ENCODE measurements at places on chromosomes 16 and 17.

- no peak for DNase-seq
Observed at GRCh38 chr17:77145612-77146245, 5.0 kb downstream of the SEC14L1 start.

- no peak for DNase-seq
Observed at GRCh38 chr17:6627019-6627418, 13.5 kb downstream of the KIAA0753 start.

GRCh38 chr16:65666132-65666941, 544.5 kb upstream of the CDH11 start:
- DNase-seq, result no peak

DNA sequence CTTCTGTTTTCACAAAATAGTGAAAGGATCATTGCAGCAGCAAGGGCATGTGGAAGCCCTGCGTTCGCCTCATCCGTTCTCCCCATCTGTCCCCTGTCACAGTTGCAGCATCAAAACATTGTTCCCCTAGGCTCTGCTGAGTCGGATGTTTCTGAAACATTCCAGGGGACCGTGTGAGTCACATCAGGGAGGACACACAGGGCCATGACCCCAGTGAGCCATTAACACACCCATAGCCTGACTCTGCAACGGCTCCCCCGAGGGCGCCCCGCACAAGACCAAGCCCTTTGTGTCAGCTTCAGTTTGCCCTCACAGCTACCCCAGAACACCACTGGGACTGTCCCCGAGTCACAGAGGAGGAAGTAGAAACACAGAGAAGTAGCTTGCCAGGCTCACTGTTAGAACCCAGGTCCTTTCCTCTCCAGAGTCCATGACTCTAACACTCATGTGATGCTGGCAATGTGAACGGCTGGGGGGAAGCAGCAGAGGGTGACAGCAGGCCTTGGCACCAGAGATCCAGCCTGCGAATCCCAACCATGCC, 63.3 kb upstream of the HSBP1 start:
- no peak for DNase-seq

DNA sequence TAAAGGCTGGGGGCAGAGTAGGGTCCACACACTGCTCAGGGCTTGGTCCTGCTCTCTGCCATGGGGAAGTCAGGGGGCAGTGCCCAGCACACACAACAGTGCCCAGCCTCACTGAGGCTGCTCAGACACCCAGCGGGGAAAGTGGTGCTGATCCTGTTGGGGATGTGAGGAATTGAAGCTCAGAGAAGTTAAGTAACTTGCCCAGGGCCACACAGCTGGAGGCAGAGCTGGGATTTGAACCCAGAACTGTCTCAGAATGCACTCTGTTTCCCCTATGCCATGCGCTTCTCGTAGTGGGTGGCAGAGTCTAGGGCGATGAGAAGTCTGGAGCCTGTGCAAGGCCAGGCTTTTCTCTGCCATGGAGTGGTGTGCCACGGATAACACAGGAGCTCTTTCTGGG, 59.3 kb downstream of the SDK2 start:
- DNase-seq, result no peak

GRCh38 chr17:67053438-67054000, 9.2 kb downstream of the CACNG1 start:
- no peak for DNase-seq

- DNase-seq, result no peak
Observed at GRCh38 chr17:6596511-6596910, 40.2 kb upstream of the PITPNM3 start.

GRCh38 chr17:69809331-69809730, 265.7 kb upstream of the KCNJ16 start:
- no peak for DNase-seq

GRCh38 chr17:68381076-68381900, 76.0 kb downstream of the WIPI1 start:
- DNase-seq, result peak; percentile 66

GRCh38 chr17:78323826-78324390, 36.0 kb downstream of the SOCS3 start:
- no peak for DNase-seq

GRCh38 chr16:10097271-10097670, 85.0 kb downstream of the GRIN2A start:
- DNase-seq, result no peak

GRCh38 chr17:50691550-50692447, 15.9 kb downstream of the ANKRD40 start:
- no peak for DNase-seq

DNA sequence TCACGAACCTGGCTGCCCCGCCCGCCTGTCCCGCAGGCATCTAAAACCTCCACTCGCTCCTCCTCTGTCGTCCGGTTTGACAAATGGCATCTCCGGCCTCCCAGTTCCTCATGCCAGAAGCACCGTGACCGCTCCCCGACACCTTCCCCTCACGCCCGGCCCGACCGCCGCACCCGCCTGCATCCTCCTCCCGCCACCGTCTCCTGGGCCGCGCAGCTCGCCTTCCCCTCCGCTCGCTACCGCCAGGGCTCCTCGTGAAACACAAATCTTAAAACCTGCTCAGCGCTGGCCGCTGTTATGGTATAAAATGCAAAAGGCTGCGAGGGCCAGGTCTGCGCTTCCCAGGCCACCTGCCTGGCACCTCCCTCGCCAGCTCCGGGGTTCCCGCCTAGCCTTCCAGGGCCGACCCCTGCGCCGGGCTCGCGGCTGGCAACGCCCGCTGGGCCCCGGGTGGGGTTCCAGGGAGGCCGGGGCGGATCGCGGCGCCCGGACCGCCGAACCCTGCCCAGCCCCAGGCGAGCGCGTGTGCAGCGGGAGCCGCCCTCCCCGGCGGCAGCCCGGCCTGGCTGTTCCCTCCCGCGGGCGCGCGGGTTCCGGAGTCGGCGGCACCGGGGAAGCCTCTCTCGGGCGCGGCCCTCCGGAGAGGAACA, 488 bp downstream of the SPSB3 start:
- DNase-seq, result no peak

GRCh38 chr17:2125013-2125535, 70.2 kb downstream of the HIC1 start:
- DNase-seq, result no peak

- DNase-seq, result no peak
Observed at GRCh38 chr16:57261806-57262205, 16.7 kb downstream of the ARL2BP start.

- DNase-seq, result no peak
Observed at GRCh38 chr17:3859940-3860339, 13.9 kb upstream of the NCBP3 start.

DNA sequence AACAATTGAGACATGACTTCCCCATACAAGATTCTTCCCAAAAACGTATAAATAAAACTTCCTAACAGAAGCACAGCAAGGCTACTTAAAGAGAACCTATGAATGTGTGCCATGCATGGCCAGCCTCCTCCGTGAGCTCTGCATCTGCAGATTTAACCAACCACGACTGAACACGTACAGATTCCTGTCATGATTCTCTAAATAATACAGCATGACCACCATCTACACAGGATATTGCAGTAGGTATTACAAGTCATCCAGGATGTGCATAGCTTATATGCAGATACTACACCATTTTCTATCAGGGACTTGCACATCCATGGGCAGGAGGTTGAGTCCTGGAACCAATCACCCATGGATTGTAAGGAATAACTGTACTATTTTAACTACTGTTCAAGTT, 1.4 kb upstream of the QRICH2 start:
- no peak for DNase-seq

- DNase-seq, result no peak
Observed at GRCh38 chr17:62566996-62567578, 60.4 kb upstream of the MRC2 start.

DNA sequence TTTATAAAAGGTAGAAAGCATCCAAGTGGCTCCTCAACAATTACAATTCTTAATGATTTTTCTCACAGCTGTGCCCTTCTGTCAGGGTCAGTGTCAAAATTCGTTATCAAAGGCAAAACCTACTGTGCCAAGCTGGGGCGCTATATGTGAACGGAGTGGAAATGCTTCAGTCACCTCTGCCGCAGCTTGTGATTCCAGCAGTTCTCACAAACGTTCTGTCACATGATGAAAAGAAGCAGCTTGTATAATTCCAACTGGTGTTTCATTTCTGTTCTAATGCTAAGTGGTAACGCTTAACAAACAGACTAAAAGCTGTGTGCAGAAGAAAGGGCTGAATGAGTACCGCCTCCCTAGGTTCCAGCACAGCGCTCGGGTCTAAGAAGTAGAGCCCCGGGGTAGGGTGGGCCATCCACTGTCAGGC, 14.2 kb downstream of the PLD6 start:
- no peak for DNase-seq

DNA sequence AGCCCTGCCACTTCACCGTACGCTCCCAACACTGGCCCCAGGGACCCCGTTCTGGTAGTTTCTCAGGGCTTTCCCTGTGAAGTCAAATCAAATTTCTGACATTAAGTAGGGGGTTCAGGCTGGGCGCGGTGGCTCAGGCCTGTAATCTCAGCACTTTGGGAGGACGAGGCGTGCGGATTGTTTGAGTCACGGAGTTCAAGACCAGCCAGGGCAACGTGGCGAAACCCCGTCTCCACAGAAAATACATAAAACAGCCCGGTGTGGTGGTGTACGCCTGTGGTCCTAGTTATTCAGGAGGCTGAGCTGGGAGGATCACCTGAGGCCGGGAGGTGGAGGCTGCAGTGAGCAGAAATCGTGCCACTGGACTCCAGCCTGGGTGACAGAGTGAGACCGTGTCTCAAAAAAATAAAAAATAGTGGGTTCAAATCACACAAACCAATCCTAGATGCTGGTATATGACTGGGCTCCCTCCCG, 632 bp downstream of the CYBC1 start:
- DNase-seq, result no peak

DNA sequence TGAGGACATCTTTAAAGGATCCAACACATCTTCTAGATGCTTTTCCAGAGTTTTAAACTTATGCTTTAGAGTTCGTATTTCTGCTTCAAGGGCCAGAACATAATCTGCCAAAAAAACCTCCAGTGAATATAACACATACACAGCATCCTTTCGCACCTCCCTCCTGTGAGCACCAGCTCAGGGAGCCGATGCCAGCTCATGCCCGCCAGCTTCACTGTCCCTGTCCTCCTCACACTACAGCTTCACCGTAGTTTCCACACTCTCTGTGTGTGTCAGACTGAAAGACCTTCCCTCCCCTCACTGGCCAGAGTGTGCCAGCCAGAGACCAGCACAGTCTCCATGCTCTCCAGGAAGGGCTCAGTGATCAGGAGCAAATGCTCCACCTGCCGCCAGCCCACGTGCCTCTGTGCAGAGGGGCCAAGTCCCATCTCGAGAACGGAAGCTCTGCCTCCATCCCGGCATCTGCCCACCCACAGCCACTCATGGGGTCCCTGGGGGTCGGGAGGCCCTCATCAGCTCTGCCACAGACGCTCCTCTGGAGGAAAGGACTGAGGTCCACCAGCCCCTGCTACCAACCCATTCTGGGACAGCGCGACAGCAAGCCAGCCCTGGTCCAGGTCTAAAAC, 40.8 kb downstream of the CCDC57 start:
- no peak for DNase-seq

- peak; percentile 79 for DNase-seq
Observed at GRCh38 chr17:979539-980405, at the start of gene NXN. Gene NXN, minus strand, starts transcription at chr17:979776.

GRCh38 chr17:60665602-60666001, 12.0 kb upstream of the BCAS3 start:
- DNase-seq, result no peak

Measured in GOT3 (cell line).